Kasumi-1 (cell line): ENCODE measurements at places on chromosomes 1 and 21.

DNA sequence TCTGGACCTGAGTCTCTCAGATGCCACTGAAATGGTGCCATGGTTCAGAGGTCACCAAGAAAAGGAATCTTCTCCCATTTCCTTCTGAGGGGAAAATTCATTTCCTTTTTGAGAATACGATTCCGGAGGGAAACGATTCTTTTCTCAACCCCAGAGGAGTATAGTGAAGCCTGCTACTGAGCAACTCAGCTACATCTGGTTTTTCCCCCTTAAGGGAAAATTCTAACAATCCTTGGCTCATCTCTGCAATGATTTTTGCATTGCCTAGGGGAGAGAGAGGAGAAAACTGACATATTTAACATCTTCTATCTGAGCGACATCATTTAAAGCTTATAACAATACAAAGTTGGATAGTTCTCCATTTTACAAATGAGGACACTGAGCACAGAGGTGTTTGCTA is 22.4 kb upstream of the KANK4 start:
- DNase-seq, result no peak

DNA sequence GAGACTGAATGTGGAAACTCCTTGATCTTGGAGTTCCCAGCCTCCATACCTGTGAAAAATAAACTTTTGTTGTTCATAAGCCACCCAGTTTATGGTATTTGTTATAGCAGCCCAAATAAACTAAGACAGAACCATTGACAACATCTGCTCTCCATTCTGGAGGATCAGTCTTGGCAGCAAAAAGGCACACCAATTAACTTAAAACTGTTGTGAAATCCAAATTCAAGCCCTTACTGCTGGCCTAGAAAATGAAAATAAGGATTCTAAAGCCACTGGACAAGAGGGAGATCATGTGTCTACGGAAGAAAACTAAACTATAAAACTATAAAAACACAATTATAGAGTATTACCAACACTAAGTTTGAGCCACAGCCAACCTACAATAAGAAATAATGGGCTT is 172.1 kb upstream of the RNPC3 start:
- no peak for DNase-seq

- DNase-seq, result peak; percentile 14
Observed at GRCh38 chr21:28272272-28272992, 720.2 kb downstream of the LTN1 start.

DNA sequence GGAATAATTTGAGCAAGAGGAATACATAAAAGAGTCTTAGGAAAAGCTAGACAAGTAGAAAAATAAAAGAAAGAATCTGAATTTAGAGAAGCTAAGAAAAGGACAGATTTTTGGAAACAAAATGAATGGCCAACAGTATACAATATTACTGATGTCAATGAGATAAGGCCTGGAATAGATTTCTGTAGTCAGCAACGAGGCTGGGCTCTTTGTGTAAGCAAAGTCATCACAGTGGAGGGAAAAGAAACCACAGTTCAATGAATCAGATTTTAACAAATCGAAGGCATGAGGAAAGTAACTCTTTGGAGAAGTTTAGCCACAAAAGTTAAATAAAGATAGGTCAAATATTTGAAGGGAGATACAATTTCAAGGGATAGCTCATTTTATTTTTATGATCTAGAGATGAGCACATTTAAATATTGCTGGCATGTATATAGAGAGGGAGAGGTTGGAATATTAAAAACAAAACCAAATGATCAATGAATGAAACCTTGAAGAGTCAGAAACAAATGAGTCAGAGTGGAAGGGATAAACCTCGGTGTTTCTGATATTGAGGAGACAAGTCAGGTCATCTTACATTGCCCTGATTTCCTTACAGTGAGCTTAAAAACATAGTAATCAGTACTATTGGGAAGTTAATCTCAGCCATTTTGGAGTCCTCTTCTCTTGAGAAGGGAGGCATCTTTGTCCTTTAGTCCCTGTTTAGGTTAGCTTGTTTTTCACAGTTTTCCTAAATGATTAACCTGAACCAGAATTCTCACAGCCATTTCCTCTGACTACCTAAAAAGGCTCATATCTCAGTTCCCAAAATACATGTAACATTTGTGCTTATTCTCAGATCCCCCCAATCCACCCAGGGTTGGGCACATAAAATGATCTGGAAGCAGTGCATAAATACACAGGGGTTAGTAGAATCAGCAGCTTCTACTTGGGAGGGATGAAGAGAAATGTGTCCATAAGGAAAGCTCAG is 620.0 kb upstream of the B3GALT2 start:
- DNase-seq, result no peak

DNA sequence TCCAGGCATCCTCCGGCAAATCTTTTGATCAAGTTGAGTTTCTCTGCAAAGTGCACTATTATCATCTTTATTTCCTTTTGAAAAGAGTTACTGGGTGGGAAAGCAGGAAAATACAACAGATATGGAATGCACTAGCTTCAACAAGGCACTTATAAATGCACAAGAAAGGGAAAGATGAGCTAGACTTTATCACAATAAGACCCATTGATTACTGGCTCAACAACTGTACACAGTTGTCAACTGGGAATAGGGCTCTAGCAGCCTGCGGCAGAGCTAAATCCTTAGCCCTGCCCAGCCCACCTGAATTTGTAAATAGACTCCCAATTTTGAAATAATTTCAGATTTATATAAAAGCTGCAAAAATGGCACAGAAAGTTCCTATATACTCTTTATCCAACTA is 111.4 kb downstream of the CSMD2 start:
- no peak for DNase-seq

DNA sequence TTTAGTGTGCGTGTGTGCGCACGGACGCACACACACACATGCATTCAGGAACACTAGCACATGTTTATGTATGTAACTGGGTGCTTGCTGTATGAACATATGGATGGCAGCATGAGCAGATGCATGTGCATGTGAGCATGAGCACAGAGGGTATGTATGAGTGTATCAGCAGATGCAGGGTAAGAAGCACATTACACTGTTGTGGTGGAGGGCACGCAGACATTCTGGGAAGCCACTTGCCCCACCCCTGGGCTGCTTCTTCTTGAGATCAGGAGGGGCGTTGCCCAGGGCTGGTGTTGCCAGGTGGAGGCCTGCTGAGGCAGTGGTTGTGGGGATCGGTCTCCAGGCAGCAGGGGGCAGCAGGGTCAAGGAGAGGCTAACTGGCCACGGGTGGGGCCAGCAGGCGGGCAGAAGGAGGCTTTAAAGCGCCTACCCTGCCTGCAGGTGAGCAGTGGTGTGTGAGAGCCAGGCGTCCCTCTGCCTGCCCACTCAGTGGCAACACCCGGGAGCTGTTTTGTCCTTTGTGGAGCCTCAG is 3.9 kb upstream of the P3R3URF start:
- no peak for DNase-seq

DNA sequence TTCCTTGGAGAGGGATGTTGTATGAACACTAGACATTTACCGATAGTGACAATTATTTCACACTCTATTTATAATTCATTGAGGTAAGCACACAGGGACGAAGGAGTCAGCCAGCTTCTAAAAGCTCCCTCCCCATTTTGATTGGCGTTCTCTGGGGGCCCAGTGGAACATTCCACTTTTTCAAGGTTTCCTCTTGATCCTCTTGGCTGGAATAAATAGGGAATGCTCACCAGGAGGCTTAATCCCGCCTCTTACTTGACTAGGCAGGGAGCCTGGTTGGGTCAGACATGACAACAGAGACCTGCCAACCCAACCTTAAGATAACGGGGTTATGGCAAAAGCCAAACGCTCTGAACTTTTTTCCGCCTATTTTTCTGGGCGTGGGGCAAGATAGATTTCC is 974 bp downstream of the ACTN2 start:
- no peak for DNase-seq

GRCh38 chr21:15735409-15735808 is 5.6 kb downstream of the USP25 start:
- DNase-seq, result no peak

GRCh38 chr1:20343149-20343937 is 52.7 kb downstream of the VWA5B1 start:
- DNase-seq, result no peak

GRCh38 chr1:87220993-87221392 is 107.7 kb upstream of the LMO4 start:
- no peak for DNase-seq

DNA sequence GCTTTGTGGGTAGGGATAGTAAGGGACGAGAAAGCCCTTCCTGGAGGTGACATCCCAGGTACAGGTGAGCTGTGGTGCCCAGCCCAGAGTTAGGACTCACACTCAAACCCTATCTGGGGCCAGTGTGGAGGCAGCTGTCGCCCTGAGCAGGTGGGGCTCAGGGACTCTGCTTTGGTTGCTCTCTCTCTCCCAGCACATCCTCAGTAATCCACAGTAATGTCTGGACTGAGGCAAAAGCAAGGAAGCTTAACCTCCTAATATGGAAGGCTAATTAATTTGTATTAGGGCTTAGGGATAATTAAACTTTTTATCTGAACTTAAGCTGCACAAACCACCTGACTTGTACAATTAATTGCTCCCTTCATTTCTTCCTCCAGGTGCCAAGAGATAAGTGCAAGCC is 38.2 kb downstream of the DDX20 start:
- no peak for DNase-seq

- DNase-seq, result peak; percentile 53
Observed at GRCh38 chr1:165114022-165114888, 242.3 kb downstream of the LMX1A start.

GRCh38 chr1:203813581-203814341 is 18.3 kb downstream of the ZBED6 start:
- DNase-seq, result no peak

DNA sequence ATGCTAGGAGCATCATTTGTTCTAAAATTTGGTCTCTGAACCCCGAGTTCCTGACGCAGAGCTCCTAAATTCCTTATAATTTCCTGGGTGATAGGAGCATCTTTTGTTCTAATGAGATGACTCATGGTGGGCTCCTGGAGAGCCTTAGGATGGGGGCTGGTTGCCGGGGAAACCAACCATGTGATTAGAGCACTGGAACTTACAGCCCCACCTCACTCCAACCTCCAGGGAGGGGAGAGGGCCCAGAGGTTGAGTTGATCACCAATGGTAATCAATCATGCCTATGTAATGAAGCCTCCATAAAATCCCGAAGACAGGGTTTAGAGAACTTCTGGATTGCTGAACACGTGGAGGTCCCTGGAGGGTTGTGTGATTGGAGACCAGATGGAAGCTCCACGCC is 7.7 kb downstream of the SHISAL2A start:
- DNase-seq, result no peak

DNA sequence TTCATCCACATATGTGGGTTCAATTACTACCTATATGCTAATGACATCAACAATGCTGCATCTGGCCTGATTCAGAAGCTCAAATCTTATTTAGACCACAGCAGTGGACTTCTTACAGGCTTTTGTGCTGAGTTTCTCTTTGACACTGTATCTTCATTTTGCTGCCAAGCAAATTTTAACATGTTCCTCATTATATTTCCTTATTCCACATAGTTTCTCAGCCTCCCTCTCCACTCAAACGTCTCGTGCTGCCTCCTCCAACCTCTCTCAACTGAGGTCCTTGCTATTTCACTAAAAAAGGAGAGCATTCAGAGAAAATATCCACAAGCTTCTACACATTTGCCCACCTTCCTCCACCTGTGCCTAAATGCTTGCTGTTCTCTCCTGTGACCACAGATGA is 6.5 kb downstream of the TDRKH start:
- no peak for DNase-seq

DNA sequence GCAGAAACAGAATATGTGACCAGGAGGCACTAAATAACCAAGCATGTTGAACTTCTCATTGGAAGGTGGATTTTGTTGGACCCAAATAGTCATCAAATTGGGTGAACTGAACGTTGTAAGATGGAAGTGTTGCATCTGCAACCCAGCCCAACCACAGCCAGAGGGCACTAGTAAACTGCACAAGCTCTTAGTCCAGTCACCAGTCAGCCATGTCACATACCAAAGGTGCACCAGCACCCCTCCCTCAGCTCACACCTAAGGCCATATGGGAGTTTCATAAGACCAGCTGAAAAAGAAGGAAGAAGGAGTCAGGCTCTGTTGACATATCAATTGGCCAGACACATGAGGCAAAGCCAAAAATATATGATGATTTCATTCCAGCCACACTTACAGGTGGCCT is 481.7 kb upstream of the NR5A2 start:
- peak; percentile 7 for DNase-seq

DNA sequence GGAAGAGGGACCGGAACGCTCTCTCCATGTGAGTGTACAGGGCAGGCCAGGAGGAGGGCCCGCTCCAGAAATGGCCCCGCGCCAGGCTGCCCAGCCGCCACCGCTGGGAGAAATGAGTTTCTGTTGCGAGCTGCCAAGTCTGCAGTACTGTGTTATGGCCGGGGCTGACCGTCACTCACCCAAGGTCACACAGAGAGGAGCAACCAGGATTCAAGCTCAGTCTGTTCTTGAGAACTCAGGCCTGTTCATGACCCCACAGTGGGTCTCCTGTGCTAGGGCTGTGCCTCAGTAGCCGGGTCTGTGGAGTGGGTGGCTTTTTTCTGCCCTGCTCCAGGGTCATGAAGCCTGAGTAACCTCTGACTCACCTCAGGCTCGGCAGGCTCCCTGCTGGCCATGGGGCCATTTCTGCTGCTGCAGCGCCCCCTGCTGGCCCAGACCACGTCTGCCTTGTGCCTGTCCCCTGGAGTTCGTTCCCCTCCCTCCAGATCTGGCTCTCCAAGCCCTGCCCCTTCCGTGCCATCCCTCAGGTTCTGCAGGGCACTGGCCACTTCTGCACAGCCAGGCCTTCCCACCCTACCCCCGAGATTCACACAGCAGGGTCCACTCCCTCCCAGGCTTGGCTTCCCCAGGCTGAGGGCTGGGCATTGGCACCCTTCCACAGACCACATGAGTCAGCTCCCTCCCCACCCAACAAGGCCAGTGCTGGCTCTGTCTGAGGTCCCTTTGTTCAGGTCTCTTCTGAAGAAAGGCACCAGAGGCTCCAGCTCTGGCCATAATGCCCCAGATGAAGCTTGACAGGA is 51.8 kb downstream of the EDN2 start:
- peak; percentile 70 for DNase-seq

- no peak for DNase-seq
Observed at GRCh38 chr21:17900281-17900989, 81.3 kb upstream of the C21orf91 start.

DNA sequence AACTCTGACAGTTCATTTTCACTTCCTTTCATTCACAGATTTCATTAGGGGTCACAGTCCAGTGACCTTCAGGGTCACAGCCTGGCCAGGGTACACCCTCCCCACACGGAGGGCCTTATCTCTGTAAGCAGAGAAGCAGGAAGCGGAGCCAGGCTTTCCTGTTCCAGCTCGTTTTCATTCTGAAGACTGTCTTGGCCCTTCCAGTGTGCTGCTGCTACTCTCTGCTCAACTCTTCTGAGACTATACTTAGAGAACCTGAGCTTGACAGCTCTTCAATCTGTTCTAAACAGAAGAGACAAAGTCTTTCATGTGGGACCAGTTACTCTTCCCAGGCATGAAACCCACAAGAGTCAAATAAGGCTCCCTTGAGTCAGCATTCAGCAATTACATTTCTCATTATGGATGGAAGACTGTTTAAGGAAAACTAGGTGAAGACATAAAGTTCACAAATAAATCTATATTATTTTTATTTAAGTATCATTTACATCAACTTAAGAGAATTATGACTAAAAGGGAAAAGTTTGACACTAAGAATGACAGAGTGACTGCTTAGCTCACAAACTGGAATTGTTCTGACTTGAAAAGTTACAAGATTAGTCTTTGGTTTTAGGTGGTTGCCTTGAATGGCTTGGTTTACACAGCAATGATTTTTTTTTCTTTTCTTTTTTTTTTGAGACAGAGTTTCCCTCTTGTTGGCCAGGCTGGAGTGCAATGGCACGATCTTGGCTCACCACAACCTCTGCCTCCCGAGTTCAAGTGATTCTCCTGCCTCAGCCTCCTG is 4.8 kb upstream of the TDRD10 start:
- peak; percentile 45 for DNase-seq

- DNase-seq, result no peak
Observed at GRCh38 chr1:232788235-232788872, 16.9 kb upstream of the MAP10 start.
